ENCODE measurements at places on chromosomes 3 and 15. TPM values are rescaled to one million over a fixed set of nuclear protein-coding genes. Genes with fewer than 3 reads are reported as not detected.

The GNAT1 gene
- not detected for total RNA-seq

The GPX1 gene
- total RNA-seq: 168 TPM

The CTDSPL gene
- total RNA-seq: 31.0 TPM

The P2RY1 gene
- 43.1 TPM for total RNA-seq

The EFCAB12 gene
- total RNA-seq: 4.9 TPM

The SOX2 gene
- 104 TPM for total RNA-seq

The MESP2 gene
- 0.83 TPM for total RNA-seq

The SLC28A2 gene
- not detected for total RNA-seq

The LDHAL6B gene
- not detected for total RNA-seq

The NEDD4 gene
- 11.6 TPM for total RNA-seq

Data from spinal cord (tissue), 10 donors.